ENCODE measurements at places on chromosomes 11 and 22.

DNA sequence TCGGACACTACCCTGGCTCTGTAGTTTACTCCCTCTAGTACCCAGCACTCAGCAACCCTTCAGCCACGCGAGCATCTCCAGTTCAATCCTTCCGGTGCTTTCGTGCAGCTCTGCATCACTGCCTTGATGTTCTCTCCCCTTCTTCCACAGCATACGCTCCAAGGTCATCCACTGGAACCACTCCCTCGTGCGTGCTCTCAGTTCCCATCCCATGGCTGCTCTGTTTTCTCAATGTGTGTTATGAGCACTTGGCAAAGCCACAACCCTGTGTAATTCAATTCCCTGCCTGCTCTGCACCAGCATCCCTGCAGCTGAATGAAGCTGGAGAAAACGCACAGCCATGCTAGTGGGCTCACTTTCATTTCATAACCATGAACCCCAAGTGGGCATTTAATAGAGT, 38.5 kb upstream of the NFRKB start:
- DNase-seq = no peak

DNA sequence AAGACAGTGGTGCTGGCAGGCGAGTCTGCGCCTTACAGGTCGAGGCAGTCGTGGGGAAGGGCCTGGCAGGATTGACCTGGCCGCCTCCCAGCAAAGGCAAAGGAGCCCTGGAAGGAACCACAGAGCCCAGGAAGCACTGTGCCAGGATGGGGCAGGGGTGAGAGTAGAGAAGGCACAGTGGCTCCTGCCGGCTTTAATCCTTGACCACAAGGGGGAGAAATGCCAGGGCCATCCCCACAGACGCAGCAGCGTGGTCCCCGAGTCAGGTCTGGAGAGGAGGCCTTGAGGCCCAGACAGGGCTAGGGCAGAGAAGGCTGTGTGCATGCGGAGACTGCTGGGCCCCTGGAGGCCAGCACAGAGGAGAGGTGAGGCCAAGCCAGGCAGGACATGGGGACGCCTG, 9.9 kb upstream of the NDUFS8 start:
- DNase-seq = no peak

DNA sequence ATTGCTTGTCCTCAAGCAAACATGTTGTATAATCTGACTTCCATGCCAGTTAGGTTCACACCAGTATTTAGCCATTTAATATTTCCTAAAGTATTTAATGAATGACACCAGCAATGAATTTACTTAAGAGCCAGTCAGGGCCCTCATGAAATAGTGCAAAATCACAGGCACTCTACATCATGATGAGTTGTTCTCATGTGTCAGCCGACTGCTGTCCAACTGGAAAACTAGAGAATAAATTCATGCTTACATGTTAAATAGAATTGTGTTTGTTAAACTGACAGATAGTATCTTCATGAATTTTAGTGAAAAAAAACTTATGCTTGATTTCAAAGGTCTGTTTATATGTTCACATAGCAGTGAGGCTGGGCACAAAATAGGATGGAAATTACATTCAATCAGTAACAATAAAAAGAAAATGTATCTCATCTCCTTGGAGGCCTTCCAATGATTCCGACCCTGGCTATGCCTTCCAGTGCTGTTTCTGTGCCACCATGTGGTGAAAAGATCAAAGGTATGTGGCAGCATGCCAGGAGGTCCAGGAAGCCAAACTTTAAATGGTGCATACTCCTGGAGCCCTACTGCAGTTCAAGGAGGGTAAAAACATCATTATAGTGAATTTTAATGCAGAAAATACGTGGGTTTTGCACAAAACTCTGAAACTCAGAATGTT, 45.2 kb downstream of the CTSC start:
- no peak for DNase-seq

- DNase-seq = no peak
Observed at GRCh38 chr22:24033731-24034130, 22.6 kb downstream of the CABIN1 start.
